ENCODE measurements at places on chromosomes 11 and 22. TPM values are rescaled to one million over a fixed set of nuclear protein-coding genes. Genes with fewer than 3 reads are reported as not detected.

OR52N4 gene
- not detected for total RNA-seq

GRCh38 chr22:16975155-16975885 lies 32.7 kb downstream of the GAB4 start:
- no peak for DNase-seq

CCDC15 gene
- 0.25 TPM for total RNA-seq

OR5AL1 gene
- not detected for total RNA-seq

GRCh38 chr22:25555586-25555985 lies 8.9 kb upstream of the GRK3 start:
- DNase-seq = no peak

- no peak for DNase-seq
Measured at GRCh38 chr22:23574371-23574811, 5.7 kb downstream of the IGLL1 start.

DNA sequence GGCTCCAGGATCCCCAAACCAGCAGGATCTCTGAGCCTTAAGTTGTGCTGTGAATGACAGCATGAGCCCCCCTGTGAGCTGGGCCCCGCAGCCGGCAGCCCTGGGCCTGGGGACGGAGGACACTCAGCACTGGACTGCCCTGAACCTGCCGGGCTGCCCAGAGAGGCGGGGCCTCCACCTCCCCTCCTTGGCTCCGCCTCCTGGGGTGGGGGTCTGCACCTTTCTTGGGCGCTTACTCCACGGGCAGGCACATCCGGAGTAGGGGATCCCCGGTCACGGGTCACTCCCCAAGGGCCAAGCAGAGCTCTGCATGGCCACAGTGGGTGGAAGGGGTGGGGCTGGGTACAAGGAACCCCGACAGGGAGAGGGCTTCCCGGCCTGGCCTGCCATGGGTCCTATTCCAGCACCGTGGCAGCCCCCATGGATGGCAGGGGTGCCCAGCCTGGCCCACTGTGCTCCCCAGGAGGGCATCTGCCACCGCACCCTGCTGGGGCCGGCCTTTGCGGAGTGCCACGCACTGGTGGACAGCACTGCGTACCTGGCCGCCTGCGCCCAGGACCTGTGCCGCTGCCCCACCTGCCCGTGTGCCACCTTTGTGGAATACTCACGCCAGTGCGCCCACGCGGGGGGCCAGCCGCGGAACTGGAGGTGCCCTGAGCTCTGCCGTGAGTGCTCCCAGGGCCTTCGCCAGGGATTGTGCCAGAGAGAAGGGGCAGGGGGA lies 5.4 kb downstream of the MUC5B start:
- peak; percentile 22 for DNase-seq

DNA sequence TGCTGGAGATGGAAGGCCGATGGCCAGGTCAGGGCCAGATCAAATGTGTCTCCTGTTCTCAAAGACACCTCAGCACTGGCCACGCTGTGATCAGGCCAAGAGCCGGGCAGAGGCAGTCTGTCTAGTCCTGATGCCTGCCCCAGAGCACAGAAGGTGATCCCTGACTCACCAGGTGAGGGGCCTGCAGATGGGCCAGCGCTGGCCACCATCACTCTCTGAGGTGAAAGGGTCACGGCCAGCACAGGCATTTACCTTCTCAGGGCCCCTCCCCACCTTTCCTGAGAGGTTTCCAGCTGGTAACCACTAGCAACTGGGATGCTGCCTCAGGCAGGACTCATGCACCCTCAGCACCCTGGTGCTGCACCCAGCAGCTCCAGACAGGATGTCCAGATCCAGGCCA lies 2.9 kb downstream of the SBF1 start:
- DNase-seq = no peak

SCGB2A2 gene
- total RNA-seq = not detected

- no peak for DNase-seq
Measured at GRCh38 chr11:73374151-73374550, 2.0 kb upstream of the RELT start.

- no peak for DNase-seq
Measured at GRCh38 chr11:94504689-94505293, 7.5 kb upstream of the C11orf97 start.

- DNase-seq = no peak
Measured at GRCh38 chr11:65426839-65427690, 4.5 kb downstream of the NEAT1 start.

DNA sequence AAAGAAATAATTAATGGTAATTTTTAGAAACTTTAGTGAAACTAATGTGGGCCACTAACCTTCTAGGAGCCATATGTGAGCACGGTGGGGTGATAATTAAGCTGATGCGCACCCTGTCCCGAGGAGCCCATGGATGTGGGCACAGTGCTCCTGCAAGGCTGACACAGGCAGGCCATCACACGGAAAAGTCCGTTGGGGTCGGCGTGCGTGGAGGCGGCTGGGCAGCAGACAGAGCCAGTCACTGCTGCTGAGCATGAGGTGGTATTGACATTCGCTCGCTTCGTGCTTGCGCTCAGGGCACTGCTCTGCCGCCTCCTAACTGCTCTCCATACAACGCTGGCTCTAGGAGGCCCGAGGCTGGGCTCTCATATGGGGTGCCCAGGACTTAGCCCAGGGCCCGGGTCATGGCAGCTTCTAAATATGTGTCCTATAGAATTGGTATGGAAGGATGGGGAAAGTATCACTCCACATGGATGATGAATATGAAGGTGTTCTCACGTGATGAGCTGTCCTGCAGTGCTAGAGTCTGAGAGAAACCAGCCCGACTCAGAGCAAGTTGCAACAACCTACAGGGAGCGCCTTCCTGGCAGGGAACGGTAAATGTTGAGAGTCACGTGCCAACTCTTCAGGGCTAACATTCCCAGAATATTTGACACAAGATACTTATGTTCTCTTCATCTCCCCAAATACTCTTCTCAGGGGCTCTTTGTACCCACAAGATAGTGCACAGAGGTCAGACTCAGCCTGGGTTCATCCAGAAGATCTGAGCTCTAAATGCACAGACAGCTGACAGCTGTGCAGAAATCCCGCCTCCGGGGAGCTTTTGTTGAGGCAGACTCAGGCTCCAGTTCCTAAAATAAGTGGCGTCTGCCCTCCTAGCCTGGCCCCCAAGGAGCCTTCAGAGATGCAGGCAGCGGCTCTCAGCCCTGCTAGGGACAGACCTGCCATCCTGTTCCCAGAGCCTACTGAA lies 50.6 kb upstream of the ARFGAP3 start:
- DNase-seq = peak; percentile 48

PATE4 gene
- not detected for total RNA-seq

SLC2A11 gene
- total RNA-seq = 25.3 TPM

GRCh38 chr11:68115285-68115684 lies 5.9 kb downstream of the CHKA start:
- no peak for DNase-seq

DNA sequence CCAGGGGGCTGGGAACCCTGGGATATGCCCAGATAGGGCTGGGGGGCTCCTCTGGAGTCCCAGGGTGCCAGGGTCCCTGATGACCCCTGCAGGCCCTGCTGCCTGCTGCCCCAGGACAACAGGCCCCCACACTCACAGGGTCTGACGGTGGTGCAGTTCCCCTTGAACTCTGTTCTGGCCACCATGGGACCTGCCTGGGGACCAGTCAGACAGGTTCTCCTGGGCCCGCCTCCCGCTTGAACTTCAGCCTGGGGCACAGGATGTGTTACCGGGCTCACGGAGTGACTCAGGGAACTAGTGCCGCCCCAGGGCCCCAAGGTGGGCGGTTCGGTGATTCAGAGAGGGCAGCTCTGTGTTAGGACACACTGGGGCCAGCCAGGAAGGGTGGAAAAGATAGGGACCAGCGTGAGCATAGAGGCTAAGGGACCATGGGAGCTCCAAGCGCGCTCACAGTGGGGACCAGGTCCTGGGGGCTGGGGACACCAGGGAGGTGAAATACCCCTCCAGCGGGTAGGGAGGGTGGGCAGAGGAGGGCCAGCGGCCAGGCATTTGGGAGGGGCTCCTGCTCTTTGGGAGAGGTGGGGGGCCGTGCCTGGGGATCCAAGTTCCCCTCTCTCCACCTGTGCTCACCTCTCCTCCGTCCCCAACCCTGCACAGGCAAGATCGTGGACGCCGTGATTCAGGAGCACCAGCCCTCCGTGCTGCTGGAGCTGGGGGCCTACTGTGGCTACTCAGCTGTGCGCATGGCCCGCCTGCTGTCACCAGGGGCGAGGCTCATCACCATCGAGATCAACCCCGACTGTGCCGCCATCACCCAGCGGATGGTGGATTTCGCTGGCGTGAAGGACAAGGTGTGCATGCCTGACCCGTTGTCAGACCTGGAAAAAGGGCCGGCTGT lies 21.5 kb upstream of the TXNRD2 start:
- peak; percentile 35 for DNase-seq

DNA sequence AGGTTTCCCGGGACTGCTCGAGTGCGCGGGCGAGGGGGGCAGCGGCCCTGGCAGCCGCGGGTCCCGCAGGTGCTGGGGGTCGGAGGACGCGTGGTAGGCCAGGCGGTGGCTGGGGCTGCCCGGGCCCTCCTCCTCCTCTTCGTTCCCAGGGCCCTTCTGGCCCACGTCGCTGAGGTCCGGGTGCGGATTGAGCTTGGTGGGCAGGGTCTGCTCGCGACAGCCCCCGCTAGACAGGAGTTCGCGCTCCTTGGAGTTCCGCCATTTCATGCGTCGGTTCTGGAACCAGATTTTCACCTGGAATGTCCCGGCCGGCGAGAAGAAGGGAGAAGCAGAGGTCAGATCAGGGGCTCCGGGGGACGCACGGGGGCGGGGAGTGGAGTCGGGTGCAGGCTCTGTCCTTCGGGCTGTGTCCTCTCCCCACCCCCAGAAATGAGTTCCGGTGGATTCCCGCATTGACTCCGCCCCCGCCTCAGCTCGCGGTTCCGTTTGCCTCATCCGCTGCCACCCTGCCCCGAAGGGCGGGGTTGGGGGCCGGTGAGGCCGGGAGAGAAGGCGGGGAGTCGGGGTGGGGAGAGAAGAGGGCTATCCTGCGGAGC lies 3.9 kb downstream of the DBX1 start:
- DNase-seq = no peak

All from left ventricle myocardium superior (tissue), 1 donor.